ENCODE measurements at places on chromosomes 1 and 21. TPM values are rescaled to one million over a fixed set of nuclear protein-coding genes. Genes with fewer than 3 reads are reported as not detected.

THEM5 gene
- not detected for total RNA-seq

TMEM52 gene
- 0.43 TPM for total RNA-seq

GRCh38 chr1:34965597-34965996, 19.6 kb downstream of the TMEM35B start:
- no peak for DNase-seq

FRRS1 gene
- 17.7 TPM for total RNA-seq

SYT11 gene
- total RNA-seq: 27.4 TPM

NBPF3 gene
- 36.7 TPM for total RNA-seq

CD1E gene
- total RNA-seq: not detected

DNA sequence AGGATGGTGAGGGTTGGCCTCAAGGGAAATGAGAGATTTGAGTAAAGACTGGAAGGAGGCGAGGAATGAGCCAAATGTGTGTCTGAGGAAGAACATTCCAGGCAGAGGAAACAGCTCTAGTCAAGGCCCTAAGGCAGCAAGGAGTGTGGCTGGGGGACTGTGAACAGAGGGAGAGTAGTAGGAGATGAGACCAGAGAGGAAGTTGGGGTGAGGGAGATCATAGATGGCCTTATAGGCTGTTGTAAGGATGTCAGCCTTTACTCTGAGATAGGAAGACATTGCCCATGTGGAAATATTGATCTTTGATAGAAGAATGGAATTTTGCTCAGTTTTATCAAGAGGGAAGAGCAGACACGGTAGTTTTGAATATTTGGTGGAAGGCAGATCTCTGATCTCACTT, 55.2 kb upstream of the ARTN start:
- DNase-seq: no peak
